COLO829 (cell line): ENCODE measurements at places on chromosomes 16 and 17.

DNA sequence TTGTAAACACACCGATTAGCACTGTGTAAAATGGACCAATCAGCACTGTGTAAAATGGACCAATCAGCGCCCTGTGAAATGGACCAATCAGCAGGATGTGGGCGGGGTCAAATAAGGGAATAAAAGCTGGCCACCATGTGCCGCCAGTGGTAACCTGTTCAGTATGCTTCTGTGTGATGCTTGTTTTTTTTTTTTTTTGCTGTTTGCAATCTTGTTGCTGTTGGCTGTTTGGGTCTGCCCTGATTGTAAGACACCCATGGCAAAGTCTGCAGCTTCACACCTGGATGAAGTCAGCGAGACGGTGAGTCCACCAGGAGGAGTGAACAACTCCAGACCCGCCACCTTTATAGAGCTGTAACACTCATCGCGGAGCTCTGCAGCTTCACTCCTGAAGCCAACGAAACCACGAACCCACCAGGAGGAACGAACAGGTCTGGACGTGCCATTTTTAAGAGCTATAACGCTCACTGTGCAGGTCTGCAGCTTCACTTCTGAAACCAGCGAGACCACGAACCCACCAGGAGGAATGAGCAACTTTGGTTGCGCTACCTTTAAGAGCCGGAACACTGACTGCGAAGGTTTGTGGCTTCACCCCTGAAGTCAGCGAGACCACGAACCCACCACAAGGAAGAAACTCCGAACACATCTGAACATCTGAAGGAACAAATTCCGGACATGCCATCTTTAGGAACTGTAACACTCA, 85.0 kb upstream of the MED9 start:
- DNase-seq = no peak

DNA sequence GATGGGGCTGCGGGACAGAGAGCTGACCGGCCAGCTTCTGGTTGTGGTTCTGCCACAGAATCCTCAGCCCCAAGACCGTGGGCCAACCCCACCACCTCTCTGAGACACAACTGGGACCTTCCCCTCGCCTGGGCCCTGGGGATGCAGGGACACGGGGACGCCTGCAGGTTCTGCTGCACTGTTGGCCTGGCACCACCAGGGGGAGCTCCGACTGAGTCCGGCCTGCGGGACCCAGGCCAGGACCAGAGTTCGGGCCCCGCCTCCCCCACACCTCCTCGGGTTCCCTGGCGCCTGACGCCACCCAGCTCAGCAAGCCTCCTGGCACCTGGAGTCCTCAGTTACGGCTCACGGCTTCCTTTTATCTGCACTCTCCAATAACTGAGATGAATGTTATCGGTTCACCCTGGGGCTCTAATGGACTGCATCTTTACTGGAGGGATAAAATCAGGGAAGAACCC, 27.3 kb downstream of the TBC1D16 start:
- DNase-seq = peak; percentile 48

DNA sequence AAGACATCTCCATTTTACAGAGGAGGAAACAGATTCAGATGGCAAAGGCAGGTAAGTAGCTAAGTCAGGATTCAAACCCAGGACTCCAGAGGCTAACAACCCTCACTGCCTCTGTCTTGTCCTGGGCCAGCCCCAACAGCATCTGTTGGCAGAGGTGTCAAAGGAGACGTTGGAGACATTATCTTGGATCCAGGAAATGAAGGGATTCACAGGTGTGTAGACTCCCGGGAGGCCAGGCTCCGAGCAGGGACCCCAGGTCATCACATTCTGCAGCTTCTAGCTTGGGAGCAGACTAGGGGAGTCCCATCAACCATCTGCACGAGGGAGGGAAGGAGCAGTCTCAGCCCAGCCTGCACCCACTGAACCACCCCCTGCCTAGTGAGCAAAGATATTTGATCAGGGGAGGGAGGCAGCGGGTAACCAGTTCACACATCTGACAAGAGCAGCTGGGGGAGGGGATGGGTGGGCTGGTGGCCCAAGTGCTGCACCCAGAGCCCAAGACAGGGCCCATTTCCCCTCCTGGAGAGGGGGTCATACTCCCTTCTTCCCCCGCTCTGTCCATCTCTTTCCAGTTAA, 1.0 kb upstream of the B9D1 start:
- DNase-seq = no peak

DNA sequence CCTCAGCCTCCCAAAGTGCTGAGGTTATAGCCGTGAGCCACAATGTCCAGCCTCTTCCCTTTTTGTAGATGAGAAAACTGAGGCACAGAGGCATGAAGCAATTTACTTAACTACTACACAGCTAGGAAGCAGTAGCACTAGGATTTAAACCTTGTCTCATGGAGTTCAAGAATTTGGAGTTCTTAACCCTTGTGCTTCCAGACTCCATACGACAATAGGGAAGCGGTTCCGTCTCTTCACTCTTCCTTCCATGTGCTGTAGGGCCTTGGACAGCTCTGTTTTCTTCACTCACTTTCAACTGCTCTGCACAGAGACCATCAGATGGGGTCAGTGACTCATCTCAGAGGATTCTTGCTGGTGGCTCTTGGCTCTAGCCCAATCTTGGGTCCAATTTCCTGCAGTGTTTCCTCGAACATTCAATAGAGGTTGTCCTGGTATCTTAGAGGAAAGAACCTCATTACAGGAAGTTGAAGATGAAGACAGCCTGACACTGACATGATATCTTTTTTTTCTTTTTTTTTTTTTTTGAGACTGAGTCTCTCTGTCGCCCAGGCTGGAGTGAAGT, 19.3 kb downstream of the ITGAL start:
- peak; percentile 64 for DNase-seq

GRCh38 chr16:3174618-3175148, 13.3 kb upstream of the OR1F1 start:
- DNase-seq = no peak

DNA sequence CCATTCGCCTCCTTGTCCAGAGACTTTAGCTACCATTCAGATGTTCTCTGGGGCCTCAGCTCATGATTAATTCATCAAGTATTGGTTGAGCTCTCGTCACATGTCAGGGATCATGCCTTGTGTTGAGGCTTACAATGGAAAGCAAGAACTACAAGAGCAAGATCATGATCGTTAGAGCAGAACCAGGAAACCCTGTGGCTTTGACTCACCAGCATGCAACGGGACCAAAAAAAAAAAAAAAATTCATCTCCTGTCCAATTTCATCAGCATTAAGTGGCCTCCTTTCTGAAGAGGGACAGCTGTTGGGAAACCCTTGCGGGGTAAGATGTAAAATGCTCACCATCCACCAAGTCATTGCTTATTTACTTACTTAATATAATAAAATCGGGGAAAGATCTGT, 12.1 kb upstream of the USP10 start:
- no peak for DNase-seq

GRCh38 chr17:62059414-62059813, 5.7 kb downstream of the MED13 start:
- no peak for DNase-seq

- no peak for DNase-seq
Observed at GRCh38 chr17:55760643-55761355, 9.9 kb downstream of the PCTP start.

DNA sequence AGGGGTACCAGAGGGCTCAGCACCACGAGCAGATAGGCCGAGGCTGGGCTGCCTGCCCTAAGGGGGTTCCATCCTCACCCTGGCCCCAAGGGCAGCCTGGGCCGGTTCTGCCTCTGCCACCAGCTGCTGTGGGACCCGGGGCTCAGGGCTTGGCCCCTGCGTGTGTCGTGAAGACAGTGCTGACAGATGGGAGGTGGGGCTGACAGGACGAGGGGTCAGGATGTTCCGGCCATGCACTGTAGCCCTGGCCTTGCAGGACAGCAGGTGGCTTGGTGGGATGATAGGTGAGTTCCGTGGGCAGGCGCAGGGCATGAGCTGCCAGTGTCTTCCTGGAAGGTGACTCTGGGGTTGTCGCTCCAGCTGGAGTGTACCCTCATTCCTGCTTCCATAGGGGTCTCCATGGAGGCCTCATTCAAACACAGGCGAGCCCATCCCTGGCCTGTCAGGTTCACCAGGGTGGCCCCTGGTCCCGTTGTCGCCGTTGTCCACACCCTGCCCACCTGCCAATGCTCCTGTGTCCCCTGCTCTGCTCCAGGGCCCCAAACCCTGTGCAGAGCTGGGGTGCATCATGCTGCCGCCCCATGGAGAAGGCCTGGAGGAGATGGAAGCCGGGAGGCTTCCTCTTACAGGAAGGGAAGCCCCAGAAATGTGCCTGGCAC, 57.2 kb downstream of the WDR45B start:
- DNase-seq = no peak

DNA sequence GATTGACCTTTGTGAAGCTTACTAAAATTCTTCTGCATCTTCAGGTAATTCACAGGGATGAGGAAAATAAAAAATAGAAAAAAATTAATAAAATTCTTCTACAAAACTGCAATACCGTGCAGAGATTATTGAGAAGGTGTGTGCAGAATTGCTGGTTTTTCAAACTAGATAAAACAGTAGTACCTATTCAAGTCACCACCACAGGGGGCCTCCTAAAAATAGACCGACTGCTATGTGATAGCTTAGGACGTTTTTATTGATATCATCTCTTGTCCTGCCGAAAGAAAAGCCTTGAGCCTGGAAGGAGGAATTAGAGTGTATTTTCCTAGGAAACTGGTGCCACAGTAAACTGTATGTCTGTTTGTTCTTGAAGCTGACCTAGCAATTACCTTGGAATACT, 325.9 kb downstream of the ZFHX3 start:
- DNase-seq = no peak

DNA sequence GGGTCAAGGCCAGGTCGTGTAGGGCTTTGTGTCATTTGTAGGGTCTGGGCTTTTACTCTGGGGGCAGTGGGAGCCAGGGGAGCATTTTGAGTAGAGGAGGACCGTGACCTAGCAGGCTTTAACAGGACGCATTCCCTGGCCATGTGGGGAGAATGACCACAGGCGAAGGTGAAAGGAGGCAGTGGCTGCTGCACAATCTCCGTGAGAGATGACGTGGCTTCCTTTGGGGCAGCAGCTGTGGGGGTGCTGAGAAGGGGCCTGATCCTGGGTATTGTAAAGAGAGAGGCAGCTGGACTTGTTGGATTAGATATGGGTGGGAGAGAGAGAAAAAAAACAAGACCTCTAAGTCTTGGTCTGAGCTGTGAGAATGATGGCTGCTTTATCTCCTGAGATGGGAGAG, 46.0 kb downstream of the KATNIP start:
- DNase-seq = no peak

- no peak for DNase-seq
Observed at GRCh38 chr16:84950906-84951305, 60.4 kb downstream of the ZDHHC7 start.

DNA sequence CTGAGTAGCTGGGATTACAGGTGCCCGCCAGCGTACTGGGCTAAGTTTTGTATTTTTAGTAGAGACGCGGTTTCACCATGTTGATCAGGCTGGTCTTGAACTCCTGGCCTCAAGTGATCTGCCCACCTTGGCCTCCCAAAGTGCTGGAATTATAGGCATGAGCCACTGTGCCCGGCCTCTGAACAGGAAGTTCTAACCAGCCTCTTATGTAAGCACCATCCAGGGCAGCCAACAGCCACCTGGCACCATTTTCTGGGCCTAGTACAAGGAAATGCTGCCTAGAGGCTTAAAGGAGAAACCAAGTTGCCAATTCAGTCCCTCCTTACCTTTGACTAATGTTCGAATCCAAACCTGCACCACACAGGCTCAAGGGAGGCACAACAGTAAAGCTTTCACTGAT, 8.5 kb upstream of the SLC39A11 start:
- DNase-seq = no peak

DNA sequence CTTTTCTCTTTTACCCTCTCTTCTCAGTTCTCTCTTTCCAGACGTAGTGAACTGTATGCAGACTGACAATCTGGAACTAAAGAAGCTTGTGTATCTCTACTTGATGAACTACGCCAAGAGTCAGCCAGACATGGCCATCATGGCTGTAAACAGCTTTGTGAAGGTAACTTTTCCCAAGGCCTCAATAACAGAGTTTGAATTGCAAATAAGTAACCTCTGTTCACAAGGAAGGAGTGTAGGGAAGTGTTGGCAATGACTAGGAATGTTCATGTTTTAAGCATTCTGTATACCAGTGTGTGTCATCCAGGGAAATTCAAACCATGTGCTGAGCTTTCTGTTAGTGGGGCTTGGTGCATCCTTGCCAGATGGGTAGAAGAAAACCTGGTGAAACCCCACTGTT, 18.6 kb downstream of the AP2B1 start:
- no peak for DNase-seq

DNA sequence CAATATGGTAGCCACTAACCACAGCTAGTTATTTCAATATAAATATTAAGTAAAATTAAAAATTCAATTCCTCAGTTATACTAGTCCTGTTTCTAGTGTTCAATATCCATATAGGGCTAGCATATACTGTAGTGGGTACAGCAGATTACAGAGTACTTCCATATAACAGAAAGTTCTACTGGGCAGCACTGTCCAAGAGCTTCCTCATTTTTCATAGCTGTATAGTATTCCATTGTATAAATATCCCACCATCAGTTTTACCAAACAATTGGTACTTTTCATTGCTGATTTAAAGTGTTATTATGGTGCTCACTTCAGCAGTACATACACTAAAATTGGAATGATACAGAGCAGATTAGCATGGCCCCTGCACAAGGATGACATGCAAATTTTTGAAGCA, 20.4 kb downstream of the ACSM3 start:
- no peak for DNase-seq

DNA sequence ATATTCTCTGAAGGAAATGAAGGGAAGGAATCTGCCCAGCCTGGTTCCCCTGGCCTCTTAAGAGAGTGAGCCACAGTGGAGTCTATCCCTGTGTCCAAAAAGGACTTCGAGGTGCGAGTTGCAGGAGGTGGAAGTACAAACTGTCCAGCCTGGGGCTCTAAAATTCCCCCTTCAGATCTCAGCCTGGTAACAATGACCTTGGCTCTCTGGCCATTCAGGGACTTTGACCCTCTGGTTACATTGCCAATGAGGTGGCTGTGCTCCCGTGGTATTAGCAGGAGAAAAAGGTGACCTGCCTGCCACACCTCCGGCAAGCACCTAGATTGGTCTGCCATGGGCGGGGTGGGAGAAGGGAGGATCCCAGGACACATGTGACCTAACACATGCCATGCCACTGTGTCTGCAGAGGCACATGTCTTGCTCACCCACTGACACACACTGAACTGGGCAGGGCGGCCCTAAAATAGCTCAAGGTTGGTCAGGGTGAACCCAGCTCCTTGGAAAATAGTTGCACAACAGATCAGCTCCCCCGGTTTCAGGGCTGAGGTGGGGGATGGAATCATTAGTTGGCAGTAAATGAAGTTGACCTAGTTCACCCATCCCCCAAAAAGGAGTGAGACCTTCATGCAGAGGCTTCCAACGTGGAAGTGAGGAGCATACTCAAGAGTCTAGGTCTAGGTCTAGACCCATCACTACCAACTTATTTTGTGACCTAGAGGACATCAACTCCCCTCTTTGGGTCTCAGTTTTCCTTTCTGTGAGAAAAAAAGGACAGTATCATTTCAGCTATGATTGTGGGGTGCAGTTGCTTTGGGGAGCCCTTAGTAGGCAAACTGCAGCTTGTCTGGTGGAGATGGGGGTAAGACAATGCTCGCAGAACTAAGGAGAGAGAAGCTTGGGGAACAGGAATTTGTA, 2.2 kb downstream of the NR1D1 start:
- DNase-seq = no peak

GRCh38 chr16:47817048-47817447, 338.7 kb downstream of the ABCC12 start:
- no peak for DNase-seq

- DNase-seq = no peak
Observed at GRCh38 chr16:67186550-67186950, 2.8 kb upstream of the MATCAP1 start.
